AG09309 (cell line): ENCODE measurements at places on chromosomes 5 and 9.

DNA sequence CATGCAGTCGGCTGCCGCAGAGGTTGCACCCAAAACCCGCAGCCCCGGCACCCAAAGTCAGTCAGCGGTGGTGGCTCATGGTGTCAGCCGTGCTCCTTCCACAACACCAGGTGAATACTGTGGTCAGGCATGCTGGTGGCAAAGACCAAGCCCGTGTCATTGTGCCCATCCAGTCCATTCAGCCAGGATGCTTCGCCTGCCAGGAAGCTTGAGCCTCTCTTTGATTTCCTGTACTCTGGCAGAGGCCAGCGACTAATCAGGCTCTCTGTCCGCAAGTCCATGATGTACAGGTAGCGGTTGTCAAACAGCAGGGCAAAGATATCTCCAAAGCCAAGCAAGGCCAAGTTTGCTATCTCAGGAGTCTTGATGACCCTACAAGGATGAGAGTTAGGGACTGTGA is 28.7 kb downstream of the FBXW2 start:
- no peak for DNase-seq

DNA sequence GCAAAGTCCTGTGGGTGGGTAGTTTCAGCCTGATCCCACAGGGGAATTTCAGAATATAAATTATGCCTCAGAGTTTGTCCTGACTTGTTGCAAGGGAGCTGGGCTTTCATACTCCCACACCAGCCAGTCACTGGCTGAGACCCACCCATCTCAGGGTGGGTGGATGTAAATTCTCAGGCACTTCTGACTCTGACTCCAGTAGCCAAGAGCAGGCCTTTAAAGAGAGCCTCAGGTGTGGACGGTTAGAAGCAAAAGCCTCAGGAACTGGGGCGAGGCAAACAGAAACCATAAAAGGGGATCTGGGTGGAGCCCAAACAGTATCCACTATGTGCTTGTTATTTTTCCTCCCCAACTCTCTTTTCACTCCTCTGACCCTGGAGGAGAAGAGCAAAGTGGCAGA is 28.6 kb upstream of the FBXW11 start:
- no peak for DNase-seq

- no peak for DNase-seq
Observed at GRCh38 chr5:80736730-80737129, 81.9 kb upstream of the DHFR start.

GRCh38 chr9:91164724-91165520 is 196.8 kb downstream of the AUH start:
- DNase-seq: peak; percentile 94

DNA sequence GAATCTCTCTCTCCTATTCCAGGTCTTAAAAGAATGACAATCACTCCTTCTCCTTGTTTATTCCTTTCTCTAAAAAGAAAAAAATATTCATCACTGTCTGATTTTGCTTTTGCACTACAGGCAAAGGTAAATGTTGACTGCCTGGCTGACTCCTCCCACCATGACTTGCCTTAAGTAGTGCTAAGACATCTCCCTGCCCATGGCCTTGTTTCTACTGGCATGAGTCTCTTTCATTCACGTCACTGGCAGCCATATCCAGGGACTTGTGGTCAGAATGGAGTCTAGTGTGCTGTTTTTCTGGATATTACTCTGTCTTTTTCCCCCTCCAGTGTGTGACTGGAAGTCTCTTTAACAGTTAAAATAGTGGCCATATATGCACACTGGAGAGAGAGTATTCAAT is 522.9 kb upstream of the DAB2 start:
- no peak for DNase-seq

- DNase-seq: no peak
Observed at GRCh38 chr5:42579320-42579719, 156.1 kb downstream of the GHR start.

DNA sequence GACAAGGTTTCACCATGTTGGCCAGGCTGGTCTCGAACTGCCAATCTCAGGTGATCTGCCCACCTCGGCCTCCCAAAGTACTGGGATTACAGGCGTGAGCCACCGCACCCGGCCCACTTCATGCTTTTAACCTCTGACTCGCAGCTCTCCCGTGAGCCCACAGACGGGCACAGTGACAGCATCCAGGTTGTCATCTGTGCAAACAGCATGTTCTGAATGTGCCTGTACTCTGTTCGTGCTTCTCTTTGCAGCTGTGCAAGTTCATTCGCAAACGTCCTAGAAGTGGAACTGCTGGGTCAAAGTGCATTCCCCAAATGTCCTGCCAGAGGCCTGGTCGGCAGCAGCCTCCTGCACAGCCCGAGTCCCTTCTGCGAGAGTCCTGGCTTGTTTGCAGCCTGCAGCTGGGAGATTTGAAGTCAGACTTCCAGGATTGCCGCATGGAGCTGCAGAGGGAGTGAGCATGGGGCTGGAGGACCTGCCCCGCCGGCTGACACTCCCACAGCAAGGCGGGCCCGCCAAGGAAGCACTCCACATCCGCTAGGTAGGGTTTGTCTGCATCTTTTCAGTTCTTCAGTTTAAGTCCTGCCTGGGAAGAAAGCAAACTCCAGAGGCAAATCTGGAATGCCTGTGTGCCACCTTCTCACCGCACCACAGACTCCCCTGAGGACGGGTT is 3.4 kb downstream of the BRD3OS start:
- DNase-seq: no peak

- no peak for DNase-seq
Observed at GRCh38 chr9:84482607-84483006, 142.0 kb upstream of the SLC28A3 start.

- DNase-seq: no peak
Observed at GRCh38 chr5:151254556-151254955, 1.6 kb downstream of the GM2A start.

DNA sequence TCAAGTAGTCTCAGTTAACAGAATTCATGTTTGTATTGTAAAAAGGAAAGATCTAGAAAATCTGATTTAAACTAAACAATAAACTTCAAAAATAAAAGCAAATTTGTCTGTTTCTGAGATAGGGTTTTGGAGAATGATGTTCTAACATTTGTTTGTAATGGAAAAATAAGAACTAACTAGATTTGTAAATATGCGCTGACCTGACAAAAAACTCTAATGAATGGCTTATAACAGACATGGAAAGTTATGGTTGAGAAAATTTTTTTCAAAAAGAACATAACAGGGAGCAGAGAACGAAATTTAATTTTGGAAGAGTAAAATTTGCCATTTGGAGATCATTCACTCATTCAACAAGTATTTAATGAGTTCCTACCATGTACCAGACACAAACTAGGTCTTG is 179.0 kb upstream of the TARS1 start:
- DNase-seq: no peak

- DNase-seq: no peak
Observed at GRCh38 chr9:127311239-127311741, 46.7 kb downstream of the GARNL3 start.

DNA sequence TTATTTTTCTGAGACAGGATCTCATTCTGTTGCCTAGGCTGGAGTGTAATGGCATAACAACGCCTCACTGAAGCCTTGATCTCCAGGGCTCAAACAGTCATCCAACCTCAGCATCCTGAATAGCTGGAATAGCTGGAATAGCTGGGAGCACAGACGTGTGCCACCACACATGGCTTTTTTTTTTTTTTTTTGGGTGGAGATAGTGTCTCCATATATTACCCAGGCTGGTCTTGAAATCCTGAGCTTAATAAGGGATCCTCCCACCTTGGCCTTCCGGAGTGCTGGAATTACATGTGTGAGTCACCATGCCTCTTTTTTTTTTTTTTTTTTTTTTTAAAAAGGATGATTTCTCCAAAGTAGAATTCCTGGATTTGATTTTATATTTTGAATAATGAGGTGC is 60.7 kb downstream of the NSD1 start:
- DNase-seq: peak; percentile 96

DNA sequence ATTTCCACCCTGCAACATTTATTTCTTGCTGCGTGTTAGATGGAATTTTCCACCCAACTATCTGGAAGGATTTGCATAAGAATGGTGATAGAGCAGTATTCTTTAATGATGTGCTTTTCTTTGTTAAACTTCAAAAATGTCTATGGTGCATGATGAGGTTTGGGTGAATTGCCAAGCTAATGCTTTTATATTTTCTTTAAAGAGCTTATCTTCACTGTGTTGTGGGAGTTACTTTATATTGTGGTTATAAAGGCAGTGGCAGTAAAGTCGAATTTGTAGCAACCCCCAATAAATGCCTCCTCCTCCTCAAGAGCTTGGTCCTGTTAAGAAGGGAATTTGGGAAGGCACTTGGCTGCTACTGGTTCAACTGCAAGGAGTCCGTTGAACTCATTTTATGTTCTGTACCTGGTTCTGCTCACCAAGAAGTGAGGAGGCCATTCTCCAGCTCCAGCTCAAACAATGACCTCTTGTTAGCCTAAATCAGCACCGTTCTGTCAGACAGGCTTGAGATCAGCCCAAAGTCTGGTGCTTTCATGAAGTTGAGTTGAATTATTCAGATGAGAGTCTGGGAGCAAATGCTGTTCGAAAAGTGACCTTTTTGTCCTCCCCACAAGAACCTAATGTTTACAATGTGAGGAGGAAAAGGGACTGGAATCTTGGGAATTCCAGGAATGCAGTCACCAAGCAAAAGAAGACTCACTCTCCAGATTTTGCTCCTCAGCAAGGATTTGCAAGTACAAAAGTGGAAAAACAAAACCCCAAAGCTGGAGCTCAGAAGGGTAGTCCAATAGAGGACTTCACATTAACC is 217.0 kb downstream of the TMEM38B start:
- no peak for DNase-seq

- DNase-seq: no peak
Observed at GRCh38 chr9:133943036-133943780, 48.9 kb downstream of the VAV2 start.

- no peak for DNase-seq
Observed at GRCh38 chr5:146623666-146624065, 107.7 kb upstream of the GPR151 start.

- no peak for DNase-seq
Observed at GRCh38 chr5:2569176-2569575, 182.3 kb downstream of the IRX2 start.

DNA sequence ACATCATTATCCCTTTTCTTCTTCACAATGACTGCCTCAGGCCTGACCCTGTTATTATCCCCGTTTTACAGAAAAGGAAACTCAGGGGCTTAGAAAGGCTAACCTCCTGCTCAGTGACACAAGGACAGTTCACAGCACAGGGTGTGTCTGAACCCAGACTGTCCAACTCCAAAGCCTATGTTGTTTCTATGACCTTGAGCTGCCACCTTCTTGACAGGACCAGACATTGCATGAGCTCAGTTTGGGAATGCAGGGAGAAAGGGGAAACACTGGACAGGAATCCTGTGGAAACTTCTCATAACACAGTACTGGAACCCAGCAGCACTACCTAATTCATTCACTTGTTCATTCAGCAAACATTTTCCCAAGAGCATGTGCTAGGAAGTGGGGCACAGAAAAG is 472.8 kb downstream of the CDK5RAP2 start:
- no peak for DNase-seq

DNA sequence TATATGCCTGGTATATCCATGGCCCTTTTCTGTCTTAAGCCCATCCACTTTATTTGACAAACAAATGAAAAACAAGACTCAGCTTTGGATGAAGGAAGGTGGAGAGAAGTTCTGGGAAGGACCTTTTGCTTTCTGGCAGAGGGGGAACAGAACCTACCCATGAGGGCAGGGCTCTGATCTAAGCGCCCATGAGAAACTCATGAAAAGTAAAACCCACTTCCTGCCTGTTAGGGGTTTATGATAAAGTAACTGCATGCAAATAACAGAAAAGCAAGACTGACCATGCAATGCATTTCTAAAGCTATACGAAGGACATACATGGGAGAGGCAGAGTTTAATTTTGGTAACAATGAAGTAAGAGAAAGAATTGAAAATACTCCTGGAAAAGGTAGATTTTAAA is 181.9 kb upstream of the ADRA1B start:
- no peak for DNase-seq

GRCh38 chr9:84823421-84824271 is 154.1 kb downstream of the NTRK2 start:
- DNase-seq: no peak

DNA sequence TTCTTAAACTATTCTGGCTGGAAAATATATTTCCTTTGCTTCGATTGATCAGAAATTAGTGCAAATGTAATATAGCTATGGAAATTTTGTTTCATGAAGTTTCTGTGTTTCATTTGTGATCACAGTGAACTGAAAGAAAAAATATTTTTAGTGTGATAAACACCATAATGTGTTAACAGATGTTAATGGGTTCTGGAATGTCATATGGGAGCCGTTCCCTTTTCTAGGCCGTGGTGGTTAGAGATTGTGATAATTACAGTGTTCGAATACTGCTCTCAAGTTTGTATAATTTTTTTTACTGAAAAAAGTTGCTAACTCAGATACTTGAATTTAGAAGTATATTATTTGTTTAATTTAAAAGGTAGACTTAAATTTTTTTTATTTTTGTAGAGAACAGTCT is 19.3 kb downstream of the GAPVD1 start:
- DNase-seq: no peak

GRCh38 chr5:112549605-112550166 is 130.6 kb upstream of the EPB41L4A start:
- DNase-seq: no peak
